Stimulated activated CD4-positive, alpha-beta T cell treated with anti-CD3 and anti-CD28 coated beads, Interleukin-15, amount 100 ng/mL, for 1 hour (primary cell): ENCODE measurements at places on chromosomes 11 and 22.

- DNase-seq, result no peak
Measured at GRCh38 chr22:42179616-42180015, 49.0 kb upstream of the CYP2D6 start.

DNA sequence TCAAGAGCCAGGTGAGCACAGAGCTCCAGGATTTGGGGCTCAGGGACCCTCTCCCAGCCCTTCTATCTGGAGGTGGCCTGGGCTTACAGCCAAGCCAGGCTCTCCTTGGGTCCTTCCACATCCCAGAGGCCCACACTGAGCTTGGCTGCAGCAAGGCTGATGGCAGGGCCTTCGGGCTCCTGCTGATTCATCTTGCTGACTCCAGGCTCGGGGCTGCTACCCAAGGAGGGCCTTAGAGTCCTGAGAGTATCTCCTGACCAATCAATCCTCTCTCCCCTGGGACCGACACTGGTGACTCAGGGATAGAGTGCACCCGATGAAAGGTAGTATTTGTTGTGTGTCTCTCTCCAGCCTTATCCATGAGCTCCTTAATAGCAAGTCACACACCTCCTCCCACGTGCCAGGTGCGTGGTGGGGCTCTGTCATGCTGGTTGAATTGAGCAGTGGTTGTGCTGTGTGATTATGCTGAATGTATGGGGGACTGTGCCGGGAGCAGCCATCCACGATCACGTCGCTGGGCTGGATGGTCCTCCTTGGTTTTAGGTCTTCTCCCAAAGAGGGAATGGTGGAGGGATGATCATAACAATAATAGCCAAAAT, 62.3 kb downstream of the GRIK4 start:
- no peak for DNase-seq

GRCh38 chr11:95254716-95255115, 23.7 kb upstream of the SESN3 start:
- DNase-seq, result no peak

DNA sequence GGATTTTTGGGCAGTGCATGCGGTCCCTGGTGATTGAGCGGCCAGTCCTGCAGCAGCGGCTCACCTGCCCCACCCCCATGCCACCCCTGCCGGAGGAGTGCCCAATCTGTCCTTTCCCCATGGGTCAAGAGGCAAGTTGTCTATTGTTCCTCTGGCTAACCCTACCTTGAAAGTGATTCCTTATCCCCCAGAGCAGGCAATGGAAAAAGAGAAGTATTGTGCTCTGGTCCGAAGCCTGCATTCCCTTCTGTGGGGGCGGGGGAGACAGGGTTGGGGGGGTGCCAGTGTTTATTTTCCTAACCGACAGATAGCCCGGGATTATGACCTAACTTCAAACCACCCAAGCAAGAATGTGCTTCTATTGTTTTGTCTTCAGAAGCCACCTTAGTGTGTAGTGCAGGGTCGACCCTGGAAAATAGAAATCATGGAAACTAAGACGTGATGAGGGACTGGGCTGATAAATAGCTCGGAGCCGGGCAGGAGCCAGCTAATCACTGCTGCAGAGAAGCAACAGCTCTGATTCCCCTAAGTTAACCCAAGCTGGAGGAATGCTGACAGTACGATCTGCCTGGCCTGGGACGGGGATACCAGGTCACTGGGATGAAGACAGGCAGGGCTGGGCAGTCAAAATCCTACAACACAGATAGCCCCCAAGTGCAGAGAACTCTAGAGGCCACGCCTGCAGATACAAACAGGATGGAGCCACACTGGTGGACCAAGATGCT, 38.7 kb upstream of the ATXN10 start:
- DNase-seq, result no peak

- no peak for DNase-seq
Measured at GRCh38 chr11:67581469-67581868, 2.1 kb upstream of the GSTP1 start.

GRCh38 chr11:30811226-30811755, 225.1 kb upstream of the MPPED2 start:
- no peak for DNase-seq

DNA sequence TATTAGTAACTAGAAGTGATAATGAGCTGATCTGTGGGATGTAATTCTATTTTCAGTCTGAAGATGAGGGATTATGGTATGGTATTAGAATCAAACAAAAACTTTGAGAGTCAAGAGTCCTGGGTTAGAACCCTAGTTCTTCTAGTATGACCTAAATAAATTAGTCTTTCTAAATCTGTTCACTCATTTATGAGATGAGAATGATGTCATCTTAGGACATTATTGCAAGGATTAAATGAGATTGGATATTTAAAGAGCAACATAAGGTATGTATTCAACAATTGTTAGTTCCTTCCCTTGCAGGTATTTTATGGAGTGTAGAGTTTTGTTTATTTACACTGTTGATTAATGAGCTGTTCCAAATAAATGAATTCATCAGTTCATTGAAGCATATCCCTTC, 21.8 kb downstream of the EMSY start:
- no peak for DNase-seq

DNA sequence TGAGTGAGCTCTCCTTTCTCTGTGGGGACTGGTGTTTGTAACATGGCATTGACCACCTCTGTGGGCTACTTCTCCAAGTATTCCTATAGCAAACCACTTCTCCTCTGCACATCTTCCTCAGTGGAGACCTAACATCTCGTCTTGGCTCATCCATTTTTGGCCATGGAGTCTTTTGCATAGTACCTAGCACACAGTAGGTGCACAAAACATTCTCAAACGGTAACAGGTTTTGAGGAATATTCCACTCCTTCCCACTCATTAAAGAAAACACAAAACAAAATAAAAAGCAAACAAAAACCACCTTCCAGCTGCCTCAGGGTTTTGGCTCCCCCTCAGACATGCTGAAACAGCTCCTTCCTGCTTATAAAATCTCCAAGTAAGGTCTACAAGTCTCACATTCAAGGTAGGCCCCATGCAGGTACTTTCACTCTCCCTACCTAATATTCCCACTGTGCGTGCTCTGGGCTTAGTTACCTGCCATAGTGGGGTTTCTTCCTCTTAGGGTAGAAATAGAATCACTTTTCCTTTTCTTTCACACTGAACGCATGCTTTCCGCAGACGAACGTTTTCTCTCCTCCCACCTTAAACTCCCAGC, 132.4 kb downstream of the RBFOX2 start:
- no peak for DNase-seq

DNA sequence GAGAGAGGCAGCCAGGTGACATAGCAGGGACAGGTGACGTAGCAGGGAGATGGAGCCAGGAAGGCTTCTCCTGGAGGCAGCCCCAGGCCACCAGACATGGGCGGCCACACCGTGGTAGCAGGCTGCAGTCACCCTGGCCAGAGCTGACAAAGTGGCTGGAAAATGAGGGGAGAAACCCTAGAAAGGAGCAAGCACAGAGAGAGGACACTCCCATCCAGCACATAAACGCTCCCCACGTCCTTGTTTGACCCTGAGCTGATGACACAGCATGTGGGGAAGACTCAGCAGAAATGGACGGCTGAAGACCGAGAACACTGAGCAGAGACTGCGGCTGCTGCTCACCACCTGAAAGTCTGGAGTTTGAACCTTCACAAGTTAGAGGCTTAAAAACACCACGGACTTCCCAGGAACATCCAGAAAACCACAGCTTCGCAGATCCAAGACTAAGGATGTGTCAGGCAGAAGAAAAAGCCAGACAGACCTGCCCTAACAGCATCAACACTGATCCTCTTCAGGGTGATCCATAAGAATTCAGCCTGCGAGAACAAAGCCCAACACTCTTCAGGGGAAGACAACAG, 28.7 kb downstream of the DRD4 start:
- no peak for DNase-seq

- DNase-seq, result no peak
Measured at GRCh38 chr11:10604340-10604748, 35.9 kb upstream of the LYVE1 start.

DNA sequence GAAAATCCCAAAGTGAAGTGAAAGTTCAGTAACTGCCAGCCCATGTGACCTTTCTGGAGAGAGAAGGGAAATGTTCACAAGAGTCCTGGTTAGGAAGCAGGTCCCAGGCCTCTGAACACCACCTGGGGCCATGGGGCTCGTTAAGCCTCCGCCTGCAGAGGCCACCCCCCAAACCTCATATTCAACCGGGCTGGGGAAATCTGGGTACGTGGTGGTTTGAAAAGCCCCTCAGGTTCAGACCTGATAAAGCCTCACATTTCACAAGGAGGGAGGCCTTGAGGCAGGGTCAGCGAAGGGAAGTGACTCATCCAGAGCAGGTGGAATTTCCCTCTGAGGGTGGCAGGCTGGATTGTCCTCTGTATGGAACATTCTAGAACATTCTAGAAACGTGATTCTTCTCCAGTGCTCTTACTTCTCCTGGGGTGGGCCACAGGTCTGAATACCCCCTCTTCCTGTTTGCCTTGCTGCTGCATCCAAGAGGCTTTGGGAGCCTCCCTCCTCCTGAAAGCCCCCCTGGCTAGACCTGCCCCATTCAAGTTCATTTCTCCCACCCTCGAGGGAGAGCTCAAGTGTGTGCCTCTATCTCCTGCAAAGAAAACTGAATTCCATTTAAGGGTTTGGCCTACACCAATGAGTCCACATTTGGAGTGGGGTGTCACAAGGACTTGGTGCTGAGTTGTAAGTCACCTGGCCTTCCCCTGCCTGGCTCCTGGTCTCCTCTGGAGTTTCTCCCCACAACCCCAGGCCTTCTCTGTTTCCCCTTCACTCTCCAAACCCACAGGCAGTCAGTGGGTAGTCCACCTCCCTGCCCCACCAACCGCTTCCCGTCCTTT, 6.3 kb downstream of the FXYD2 start:
- no peak for DNase-seq

GRCh38 chr11:134449713-134450112, 37.7 kb upstream of the B3GAT1 start:
- no peak for DNase-seq

- DNase-seq, result no peak
Measured at GRCh38 chr11:34936945-34937629, 20.7 kb downstream of the PDHX start.

GRCh38 chr11:129743112-129743815, 72.4 kb upstream of the TMEM45B start:
- no peak for DNase-seq

DNA sequence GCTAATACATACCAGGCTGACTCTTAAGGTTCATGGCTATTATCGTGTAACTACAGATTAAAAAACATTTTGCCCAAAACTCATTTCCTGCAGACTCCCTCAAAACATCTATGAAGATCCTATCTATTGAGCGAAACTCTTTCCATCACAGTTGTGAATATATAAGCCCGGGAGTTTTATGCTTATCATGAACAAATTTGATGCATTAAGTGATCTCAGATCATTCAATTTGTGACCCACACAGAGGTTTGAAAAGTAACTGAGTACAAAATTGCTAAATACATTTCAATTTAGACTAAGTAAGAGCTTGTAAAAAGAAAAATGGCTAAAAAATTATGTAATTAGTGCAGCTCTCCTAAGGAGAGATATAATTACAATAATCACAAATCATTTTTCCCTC, 1228.8 kb upstream of the TENM4 start:
- no peak for DNase-seq

DNA sequence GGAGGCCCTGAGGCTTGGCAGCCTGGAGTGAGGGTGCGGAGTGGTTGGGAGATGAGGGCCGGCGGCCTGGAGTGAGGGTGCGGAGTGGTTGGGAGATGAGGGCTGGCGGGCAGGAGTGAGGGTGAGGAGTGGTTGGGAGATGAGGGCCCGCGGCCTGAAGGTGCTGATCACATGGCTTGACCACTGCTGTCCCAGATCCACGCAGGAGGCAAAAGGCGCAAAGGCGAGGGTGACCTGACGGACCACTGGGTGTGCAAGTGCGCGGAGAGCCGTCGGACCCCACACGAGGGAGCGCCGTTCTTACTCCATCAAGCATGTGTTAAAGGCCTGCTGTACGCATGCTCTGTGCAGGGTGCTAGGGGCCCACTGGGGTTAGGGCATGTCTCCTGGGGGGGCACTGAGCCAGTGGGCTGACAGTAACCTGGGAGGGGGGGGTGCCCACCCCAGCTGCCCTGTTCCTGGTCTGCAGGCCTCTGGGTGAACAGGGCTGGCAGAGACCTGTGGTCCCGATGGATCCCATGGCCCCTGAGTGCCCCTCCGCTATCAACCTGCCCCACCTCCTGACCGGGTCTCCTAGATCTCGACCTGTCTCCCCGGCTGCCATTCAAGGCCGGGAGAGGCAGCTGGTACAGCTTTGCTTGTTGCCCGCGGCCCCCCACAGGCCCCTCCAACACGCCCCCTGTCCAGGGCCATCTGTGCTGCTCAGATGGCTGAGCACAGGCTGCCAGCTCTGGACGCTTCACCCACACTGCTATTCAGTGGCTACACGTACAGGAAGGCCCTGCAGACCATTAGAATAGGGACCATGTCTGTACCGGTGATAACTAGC, 21.1 kb downstream of the MRGPRD start:
- no peak for DNase-seq
